ENCODE measurements at places on chromosomes 16 and 17.

DNA sequence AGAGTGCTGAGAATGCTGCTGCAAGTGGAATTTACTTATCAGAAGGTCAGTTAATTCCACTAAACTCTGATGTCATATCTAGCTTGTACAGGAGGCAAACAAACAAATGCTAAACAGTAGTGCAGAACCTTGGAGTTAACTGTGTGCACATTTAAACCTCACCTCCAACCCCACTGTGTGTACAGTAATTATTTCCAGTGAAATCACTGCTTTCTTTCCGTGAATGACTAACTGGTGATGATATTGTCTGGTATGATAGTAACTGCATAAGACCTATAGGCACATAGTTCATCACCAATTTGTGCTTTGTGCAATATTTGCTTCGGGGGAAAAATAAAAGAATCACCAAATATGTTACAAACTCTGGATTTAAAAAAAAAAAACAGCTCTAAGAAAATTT lies 492.5 kb upstream of the HSBP1 start:
- DNase-seq, result no peak

GRCh38 chr17:50272246-50272645 lies 2.0 kb upstream of the TMEM92 start:
- no peak for DNase-seq

DNA sequence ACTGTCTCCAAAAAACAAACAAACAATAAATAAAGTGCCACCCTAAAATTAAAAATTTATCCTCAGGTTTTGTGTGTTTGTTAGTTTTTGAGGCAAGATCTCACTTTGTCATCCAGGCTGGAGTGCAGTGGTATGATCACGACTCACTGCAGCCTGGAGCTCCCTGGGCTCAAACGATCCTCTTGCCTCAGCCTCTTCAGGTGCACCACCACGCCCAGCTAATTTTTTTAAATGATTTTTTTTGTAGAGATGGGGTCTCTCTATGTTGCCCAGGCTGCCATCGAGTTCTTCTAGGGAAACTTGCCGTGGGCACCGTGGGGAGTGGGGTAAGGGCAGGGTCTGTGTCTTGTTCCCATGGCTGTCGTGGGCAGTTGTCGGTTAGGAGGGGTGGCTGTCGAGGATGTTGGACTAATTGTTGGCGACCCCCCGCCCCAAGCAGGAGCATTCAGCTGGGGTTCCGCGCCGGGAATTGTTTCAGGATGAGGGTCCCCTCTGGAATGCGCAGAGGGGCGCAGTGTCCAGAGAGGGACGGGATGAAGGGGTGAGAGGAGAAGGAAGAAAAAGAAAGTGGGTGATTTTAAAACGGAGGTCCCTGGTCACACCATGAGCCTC lies 1.1 kb upstream of the RNF213 start:
- no peak for DNase-seq

GRCh38 chr16:278863-279366 lies 1.5 kb upstream of the ARHGDIG start:
- peak; percentile 36 for DNase-seq

DNA sequence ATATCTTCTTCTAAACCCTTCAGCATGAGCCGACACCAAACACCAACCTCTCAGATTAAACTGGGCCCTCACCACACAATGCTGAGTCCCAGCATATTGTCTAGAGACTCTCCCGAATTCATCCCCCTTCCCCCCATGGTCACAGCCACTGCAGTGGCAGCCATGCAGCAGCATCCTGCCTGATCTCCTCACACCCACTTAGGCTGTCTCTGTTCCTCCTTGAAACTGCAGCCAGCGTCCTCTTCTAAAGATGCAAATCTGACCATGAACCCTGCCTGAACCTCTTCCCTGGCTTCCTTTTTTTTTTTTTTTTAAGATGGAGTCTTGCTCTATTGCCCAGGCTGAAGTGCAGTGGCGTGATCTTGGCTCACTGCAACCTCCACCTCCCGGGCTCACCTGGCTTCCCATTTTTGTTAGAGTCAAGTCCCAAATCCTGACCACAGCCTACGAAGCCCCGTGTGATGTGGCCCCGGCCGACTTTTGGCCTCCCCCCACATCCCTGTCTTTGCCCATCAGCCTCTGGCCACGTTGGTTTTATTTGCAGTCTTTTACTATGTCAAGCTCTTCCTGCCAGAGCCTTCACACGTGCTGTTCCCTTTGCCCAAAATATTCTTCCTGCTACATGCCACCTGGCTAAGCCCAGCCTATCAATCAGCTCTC lies 2.8 kb downstream of the FA2H start:
- no peak for DNase-seq

DNA sequence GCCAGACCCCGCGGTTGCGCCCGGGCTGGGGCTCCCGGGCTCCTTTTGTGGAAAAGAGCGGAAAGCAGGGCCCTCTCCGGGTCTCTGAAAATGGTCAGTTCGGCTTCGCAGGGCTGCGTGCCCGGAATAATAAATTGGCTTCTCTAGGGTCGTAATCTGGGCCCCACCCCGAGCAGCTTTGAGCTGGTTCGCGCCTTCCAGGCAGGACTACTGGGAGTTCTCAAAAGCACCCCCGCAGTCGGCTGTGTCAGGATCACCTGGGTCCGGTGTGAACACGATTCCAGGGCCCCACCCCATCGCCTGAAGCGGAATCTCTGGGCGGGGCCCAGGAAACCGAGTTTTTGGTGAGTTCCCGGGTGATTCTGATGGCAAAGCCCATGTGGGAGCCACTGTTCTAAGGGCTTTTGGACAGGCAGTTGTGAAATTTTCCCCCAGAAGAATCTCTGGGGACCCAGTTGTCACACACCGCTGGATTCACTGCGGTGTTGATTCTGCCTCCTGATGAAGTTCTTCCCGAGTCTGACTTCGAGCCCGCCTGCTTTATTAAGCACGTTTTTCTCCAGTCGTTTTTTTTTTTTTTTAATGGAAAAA lies 77.0 kb downstream of the MRC2 start:
- peak; percentile 64 for DNase-seq

GRCh38 chr17:46037722-46038255 lies 38.7 kb downstream of the STH start:
- DNase-seq, result no peak

GRCh38 chr16:85650135-85650843 lies 37.2 kb downstream of the GSE1 start:
- DNase-seq, result no peak

GRCh38 chr16:55570159-55570558 lies 3.7 kb downstream of the CAPNS2 start:
- no peak for DNase-seq

DNA sequence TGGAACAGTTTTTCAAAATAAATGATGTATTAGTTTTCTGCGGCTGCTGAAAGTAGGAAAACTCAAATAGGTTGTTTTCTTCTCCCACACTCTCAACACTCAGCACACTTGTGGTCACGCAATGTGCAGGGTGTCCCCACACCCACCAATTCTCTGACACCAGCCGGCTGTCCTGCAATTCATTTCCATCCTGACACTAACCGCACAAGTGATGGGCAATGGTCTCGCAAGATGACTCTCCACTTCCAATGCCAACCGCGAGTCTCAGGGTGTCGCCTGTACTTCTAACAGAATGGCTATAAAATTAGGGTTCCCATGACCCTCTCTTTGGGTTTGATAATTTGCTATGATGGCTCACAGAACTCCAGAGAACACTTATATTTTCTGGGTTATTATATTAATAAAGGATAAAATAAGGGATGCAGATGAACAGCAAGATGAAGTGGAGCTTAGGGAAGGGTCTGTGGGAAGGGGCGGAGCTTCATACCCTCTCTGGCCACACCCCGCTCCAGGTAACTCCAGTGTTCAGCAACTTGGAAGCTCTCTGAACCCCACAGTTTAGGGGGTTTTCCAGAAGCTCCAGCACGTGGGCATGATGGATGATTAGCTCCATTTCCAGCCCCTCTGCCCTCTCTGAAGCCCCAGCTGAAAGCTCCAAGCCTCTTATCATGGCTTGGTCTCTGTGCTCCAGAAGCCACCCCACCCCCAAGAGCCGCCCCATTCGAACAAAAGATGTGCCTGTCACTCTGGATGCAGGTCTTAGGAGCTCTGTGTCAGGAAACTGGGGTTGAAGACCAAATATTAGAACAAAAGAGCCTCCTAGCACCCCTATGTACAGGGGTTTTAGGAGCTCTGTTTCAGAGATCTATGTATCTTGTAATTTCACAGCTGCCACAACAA lies 19.8 kb downstream of the TAF1C start:
- DNase-seq, result no peak

GRCh38 chr17:1872254-1872653 lies 42.4 kb downstream of the RPA1 start:
- DNase-seq, result no peak

DNA sequence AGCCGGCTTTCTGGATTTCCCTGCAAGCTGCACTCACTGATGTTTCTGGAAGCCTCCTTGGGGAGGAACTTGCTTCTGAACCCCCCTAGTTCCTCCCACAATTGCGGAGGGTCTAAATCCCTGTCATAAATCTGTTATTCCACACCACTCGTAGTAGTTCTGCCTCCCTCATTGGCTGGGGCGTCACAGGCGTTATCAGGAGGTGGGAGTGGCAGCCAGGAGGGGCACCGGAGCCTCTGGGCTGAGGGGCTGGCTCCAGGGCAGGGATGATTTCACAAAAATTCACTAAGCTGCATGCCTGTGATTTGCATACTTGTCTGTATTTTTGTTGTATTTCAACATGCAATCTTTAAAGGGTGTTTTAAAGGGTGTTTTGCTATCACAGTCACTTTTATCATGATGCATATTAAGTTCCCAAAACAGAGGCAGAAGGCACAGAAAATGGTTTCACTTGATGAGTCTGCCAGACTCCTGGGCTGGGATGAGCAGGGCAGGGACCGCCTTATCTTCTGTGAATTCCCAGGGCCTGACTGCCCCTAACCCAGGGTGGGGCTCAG lies 176.2 kb upstream of the FOXF1 start:
- DNase-seq, result no peak

- no peak for DNase-seq
These were observed 84.1 kb upstream of the TOB1 start for GRCh38 chr17:50949989-50950877.

DNA sequence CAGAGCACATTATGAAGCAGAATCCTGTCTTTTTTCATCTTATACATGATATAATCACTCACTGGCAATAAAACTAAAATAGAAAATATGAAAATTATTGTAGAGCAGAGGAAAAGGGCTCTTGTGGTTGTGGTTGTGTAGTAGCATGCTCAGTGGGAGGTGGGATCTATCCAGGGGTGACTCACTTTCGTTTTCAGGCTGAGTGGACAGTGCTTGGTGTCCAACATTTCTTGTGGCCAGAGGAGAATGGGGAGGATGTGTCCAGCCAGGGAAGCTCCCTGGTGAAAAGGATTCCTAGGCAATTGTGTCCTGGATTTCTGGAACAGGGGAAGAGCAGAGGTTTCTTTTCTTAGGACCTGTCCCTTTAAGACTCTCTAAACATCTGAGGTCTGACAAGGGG lies 31.9 kb upstream of the CPHXL start:
- no peak for DNase-seq

GRCh38 chr17:67747681-67748235 lies 30.0 kb downstream of the NOL11 start:
- no peak for DNase-seq

GRCh38 chr16:49635591-49636581 lies 220.0 kb downstream of the ZNF423 start:
- no peak for DNase-seq

GRCh38 chr16:2985462-2985861 lies 5.2 kb upstream of the PKMYT1 start:
- no peak for DNase-seq

- no peak for DNase-seq
These were observed 51.3 kb downstream of the SCNN1B start for GRCh38 chr16:23353440-23353839.

DNA sequence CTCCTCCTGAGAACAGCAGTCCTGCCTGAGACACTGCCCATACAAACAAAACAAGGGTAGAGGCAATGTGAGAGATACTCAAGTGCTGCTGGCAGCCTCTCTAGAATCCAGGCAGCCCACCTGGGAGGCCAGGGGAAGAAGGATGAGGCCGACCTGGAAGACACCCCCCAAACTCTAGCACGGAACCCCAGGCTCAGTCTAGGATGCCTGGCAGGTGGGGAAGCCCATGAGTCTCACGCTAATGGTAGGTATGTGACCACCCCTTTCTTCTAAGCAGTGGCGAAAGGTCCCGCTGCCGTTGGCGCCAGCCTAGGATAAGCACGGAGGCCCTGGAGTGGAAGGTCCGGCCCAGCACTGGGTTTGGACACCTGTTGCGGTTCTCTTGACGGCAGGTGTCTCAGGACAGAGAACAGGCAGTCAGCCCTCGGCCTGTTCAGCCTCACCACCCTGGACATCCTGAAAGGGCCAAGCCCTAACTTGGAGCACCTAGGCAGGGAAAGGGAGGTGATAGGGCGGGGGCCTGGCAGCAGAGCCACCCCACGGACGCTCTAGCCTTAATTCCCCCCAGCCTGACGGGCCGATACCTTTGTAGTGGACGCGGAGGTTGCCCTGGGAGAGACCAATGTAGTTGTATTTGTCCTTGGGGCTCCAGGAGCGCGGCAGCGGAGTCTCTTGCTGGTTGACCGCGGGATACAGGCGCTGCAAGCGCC lies 487 bp downstream of the RANBP10 start:
- no peak for DNase-seq

- DNase-seq, result no peak
These were observed 20.6 kb downstream of the RPH3AL start for GRCh38 chr17:332023-332422.

GRCh38 chr17:61997664-61998063 lies 67.4 kb downstream of the MED13 start:
- DNase-seq, result no peak

GRCh38 chr17:4064366-4064765 lies 78.5 kb downstream of the ZZEF1 start:
- DNase-seq, result no peak

DNA sequence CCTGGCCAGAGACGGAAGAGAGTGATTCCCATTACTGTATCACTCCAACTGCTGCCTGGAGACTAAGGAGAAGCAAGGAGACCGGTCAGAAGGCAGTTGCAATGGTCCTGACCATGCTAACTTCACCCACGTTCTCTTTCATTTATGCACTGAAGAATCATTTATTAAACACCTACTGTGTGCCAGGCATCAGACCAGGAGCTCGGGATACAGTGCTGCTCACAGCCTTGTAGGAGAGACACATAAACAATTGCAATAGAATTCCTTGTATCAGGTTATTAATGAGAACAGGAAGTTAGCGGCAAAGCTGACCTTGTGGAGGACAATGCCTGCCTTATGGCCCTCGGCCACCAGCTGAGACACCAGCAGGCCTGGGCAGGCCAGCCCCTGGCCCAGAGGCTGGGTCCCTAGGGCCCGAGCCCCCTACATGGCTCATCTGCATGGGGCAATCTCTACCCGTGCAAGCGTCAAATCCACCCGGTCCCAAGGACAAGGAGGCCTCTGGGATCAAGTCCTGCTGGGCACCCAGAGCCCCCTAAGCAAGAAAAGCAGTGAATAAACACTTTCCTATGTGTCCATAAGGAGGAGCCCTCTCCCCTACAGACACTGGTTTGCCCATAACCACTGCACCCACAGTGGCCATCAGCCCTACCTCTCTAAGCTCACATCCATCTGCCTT lies 8.6 kb upstream of the ENPP7 start:
- no peak for DNase-seq
